GM18507 (cell line): ENCODE measurements at places on chromosomes 2 and 18.

- DNase-seq = no peak
Measured at GRCh38 chr2:67579806-67580205, 182.7 kb downstream of the ETAA1 start.

DNA sequence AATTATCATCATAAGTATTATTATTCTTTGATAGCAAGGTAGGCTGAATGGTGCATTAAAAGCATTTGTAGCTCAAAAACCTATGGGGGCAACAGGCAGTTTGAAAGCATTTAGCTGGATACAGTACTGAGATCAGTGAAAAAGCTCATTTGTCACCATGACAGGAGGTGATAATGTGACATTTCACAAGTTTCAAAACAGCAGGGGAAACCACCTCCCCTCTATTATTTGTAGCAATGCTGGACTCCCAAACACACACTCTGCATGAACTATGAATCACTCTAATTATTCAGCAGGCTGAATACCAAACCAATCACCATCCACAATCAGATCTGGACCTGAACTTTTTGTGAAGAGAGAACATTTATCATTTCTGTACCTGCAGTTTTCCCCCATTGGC lies 63.4 kb downstream of the MYO5B start:
- DNase-seq = no peak

DNA sequence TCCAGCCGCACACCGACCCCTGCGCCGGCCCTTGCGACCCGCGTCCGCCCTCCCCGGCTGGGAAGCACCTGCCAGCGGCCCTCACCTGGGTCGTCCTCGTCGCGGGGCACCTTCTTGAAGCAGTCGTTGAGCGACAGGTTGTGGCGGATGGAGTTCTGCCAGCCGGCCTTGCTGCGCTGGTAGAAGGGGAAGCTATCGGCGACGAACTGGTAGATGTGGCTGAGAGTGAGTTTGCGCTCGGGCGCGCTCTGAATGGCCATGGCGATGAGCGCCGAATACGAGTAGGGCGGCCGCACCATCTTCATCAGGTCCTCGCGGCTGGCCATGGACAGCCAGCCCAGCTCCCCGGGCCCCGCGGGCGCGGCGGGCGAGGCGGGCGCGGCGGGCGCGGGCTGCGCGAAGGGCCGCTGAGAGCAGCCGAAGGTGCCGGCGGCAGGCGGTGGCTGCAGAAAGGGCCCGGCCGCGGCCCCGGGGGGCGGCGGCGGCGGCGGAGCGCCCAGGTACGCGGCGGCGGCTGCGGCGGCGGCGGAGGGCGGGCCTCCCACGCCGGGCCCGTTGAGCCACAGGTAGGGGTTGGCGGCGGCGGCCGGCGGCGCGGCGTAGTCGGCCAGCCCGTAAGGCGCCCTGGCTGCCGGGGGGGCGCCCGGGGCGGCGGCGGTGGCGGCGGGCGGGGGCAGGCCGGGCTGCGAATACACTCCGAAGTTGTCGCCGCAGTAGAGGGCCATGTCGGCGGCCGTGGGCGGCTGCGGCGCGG lies 505 bp downstream of the FOXI3 start:
- no peak for DNase-seq

GRCh38 chr18:28581521-28582071 lies 404.7 kb upstream of the CDH2 start:
- DNase-seq = no peak

DNA sequence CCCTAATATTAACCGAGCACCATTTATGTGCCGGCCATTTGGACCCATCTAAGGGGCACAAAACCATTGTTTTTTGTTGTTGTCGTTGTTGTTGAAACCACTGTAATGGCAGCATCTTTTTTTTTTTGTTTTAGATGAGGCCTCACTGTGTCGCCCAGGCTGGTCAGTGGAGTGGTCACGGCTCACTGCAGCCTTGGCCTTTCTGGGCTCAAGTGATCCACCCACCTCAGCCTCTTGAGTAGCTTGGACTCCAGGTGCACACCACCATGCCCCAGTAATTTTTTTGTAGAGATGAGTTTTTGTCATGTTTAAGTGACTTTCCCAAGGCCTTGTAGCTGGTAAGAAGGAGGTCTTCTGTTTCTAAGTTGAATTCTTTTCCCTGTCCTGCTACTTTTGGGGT lies 33.0 kb downstream of the ASAP2 start:
- DNase-seq = no peak

- no peak for DNase-seq
Measured at GRCh38 chr2:72830273-72830672, 4.4 kb upstream of the EXOC6B start.

DNA sequence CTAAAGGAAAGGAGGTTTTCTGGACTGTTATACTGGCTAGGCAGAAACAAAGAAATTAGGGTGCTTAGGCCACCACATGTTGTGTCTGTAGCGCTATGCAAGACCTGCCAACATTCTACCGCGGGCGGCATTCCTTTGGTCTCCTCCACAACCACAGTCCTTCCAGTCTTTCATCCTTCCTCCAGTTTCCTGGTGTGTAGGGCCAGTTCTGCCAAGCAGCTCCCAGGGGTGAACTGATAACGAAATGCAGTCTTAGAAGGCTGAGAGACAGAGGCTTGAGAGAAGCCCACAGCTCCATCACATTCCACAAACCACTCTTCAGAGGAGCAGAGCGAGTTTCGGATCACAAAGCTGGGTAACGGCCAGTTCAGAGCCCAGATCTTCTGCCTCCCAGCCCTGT lies 19.5 kb upstream of the CXXC1 start:
- DNase-seq = no peak
